ENCODE measurements at places on chromosomes 2 and 18.

- DNase-seq: no peak
Observed at GRCh38 chr2:186302263-186302662, 183.8 kb upstream of the ZC3H15 start.

GRCh38 chr18:22601481-22601880 is 183.8 kb upstream of the CTAGE1 start:
- DNase-seq: no peak

DNA sequence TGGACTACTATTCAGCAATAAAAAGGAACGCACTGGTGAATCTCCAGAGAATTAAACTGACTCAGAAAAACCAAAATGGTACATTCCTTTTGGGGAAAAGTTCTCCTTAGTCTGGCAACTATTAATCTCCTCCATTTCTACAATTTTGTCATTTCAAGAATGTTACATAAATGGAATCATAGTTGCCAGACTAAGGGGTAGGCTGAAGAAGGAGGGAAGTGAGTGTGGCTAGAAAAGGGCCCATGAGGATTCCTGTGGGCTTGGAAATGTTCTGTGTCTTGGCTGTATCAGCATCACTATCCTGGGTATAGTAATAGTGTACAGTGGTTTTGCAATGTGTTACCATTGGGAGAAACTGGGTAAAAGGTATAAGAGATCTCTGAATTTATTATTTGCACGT is 72.4 kb downstream of the ZAP70 start:
- no peak for DNase-seq

- no peak for DNase-seq
Observed at GRCh38 chr2:8416849-8417832, 264.7 kb upstream of the ID2 start.

DNA sequence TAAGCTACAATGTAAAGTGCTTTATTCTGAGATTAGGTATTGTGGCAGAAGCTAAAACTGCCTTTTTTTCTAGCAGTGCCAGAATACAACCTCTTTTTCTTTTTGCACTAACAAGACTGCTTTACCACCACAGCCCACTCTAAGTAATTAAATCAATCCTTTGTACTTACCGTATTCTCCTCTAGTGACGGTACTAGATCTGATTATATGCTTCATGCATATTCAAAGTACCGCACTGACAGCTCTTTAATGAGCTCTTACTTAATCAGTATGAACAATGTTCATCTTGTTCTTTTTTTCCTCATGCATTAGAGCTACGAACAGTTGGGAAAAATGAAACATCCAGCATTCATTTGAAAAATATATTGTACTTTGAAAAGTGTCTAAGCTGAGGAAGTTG is 16.1 kb upstream of the OTX1 start:
- DNase-seq: no peak

DNA sequence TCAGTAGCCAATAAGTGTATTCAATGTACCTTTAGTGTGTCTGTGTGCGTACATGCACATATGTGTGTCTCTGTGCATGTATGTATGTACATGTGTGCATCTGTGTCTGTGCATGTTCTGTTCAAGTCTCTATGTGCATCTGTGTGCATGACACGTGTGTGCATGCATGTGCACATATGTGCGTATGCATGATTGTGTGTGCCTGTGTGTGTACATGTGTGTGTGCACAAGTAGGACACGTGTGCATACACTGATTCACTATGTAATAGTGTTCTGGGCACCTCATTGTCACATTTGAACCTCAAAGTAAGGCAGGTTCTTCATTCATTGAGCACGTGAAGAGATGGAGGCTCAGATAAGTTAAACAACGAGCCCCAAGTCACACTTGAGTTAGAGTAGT is 142.6 kb upstream of the COPS8 start:
- DNase-seq: no peak

GRCh38 chr2:219538504-219538951 is 5.1 kb downstream of the CHPF start:
- no peak for DNase-seq

GRCh38 chr2:67237288-67237687 is 159.8 kb upstream of the ETAA1 start:
- no peak for DNase-seq

DNA sequence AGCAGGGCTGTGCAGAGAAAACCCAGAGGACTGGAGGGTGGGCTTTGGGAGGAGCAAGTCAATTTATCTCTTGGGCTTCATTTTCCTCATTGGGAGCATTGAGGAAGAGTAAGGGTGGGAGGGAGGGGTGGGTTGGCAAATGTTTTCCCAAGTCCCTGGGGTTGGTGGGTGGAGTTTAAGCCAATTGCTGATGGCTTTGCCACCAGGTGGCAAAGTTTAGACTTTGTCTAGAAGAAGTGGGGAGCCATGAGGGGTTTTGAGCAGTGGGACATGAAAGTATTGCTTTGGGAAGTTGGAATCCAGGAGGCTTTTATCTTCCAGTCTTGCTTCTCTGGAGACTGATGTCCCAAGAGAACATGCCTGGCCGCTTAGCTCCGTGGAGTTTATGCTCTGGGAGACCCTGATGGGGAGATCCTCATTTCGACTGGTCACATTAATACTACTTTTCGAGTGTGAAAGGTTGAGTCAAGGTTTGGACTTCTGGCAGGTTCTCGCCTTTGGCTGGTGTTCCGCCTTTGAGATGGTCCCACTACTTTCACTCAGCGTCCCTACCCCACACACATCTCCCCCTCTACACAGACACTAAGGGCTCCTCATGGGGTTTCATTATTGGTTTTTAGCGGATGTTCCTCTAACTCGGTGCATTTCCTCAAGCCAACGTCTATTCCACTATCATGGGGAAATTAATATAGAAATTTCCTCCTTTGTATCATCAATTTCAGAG is 126.7 kb downstream of the PRKCE start:
- DNase-seq: no peak

DNA sequence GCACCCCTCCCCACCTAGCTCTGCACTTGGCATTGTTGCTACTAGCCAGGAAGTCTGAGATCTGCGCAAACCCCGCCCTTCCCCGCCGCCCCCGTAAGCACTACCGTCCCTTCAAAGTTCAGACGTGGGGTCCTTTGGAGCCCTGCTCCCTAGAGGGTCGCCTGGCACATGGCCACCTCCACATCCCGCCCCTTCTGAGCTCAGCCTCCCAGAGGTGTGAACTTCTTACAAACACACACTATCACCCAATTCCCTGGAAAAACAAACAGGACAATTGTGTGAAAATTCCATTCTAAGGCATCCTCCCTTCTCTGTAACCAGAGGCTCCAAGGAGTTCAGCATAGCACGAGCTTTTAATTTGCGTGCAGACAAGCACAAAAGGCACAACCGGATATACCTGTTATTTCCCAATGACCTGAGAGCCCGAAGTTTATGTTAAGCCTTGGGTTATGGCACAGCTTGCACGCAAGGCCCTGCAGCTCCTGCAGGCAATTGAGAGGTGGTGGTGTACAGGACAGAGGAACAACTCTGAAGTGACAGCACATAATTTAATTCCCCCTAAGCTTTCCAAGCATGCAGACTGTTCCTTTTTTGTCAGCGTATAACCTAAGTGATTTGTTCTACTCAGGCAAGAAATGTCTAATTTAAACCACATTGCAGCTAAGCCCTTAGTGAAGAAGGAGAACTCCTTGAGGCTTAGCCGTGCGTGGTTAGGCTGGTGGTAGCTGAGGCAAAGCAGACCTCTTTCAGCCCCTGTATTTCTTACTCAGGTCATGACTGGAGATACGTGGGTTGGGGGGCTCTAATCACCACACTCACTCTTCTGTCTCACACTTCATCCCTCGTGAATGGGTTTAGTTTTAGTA is 20.3 kb upstream of the CYP1B1 start:
- DNase-seq: no peak

GRCh38 chr2:233487748-233488345 is 78.7 kb downstream of the USP40 start:
- peak; percentile 48 for DNase-seq

GRCh38 chr2:218582076-218582475 is 13.4 kb downstream of the CNOT9 start:
- DNase-seq: peak; percentile 88

GRCh38 chr2:7437716-7438632 is 520.8 kb downstream of the RNF144A start:
- DNase-seq: no peak

GRCh38 chr2:56127010-56127409 is 56.8 kb upstream of the CCDC85A start:
- DNase-seq: no peak

GRCh38 chr2:84424152-84424551 is 34.9 kb downstream of the SUCLG1 start:
- peak; percentile 18 for DNase-seq

- DNase-seq: no peak
Observed at GRCh38 chr2:238631491-238632180, 204.9 kb downstream of the ASB1 start.

DNA sequence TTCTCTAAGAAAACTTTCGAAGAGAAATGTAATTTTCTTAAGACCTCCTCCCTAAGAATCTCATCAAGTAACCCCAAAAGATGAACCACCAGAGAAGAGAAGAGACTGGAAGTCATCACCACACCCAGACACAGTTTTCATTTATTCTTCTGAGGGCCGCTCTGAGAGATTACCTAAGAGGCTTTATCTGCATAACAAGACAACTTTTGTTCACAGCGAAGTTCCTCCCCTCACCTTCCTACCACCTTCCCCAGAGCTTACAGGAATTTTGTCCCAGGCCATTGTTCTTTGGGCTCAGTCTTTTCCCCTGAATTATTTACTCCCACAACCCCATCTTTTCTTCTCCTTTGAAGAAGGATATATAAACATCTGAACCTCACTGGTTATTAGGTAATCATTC is 92.8 kb downstream of the AKAIN1 start:
- no peak for DNase-seq

GRCh38 chr18:8133888-8134287 is 475.3 kb upstream of the RAB12 start:
- DNase-seq: no peak

DNA sequence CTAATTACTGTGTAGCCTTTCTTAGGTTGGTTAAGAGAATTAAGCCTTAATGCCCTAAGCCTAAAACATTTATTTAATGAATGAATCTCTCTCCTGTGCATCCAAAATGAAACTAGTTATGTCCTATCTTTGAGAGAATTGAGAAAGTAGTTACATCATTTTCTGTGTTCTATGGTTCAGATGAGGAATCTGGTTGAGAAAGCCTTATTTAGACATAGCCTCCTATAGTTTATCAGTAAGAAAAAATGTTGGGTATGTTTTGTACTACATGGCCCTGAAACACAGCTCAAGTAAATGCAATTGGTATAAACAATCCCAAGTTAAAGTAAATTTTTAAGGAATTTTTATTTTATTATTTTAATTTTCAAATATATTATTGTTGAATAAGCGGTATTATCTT is 25.9 kb upstream of the RAMP1 start:
- no peak for DNase-seq

- DNase-seq: no peak
Observed at GRCh38 chr2:132419235-132419634, 2.6 kb downstream of the GPR39 start.
